Activated B cell treated with CpG ODN at 0.5 μM for 24 hours (primary cell): ENCODE measurements at places on chromosomes 7 and 10. TPM values are rescaled to one million over a fixed set of nuclear protein-coding genes. Genes with fewer than 3 reads are reported as not detected.

The GPC2 gene
- 5.0 and 5.1 TPM in 2 replicates for total RNA-seq

The IFIT1B gene
- not detected in 2 replicates for total RNA-seq

The FRMD4A gene
- total RNA-seq = 0.44 and 0.64 TPM in 2 replicates

The ANKRD16 gene
- 9.2 and 11.1 TPM in 2 replicates for total RNA-seq

The TET1 gene
- total RNA-seq = 0.54 and 0.69 TPM in 2 replicates
